ENCODE measurements at places on chromosomes 1 and 21. TPM values are rescaled to one million over a fixed set of nuclear protein-coding genes. Genes with fewer than 3 reads are reported as not detected.
A peak's percentile ranks its signal among the peaks of the same experiment; 100 is the strongest.

GRCh38 chr21:32570456-32570855 is 14.9 kb downstream of the TCP10L start:
- peaks cover 20% of the 10 kb centered on the region for H3K4me1 ChIP-seq
- DNase-seq, result no peak
- H3K27ac ChIP-seq, result no peak overlapping the region
- H3K27me3 ChIP-seq, result no peaks in the 10 kb centered on the region
- no peaks in the 10 kb centered on the region for H3K36me3 ChIP-seq

MROH9 gene
- total RNA-seq, result not detected

GRCh38 chr21:16570171-16570570 is 840.4 kb downstream of the USP25 start:
- no peaks in the 10 kb centered on the region for H3K36me3 ChIP-seq
- H3K4me1 ChIP-seq, result peaks cover 21% of the 10 kb centered on the region
- H3K27me3 ChIP-seq, result no peaks in the 10 kb centered on the region
- H3K27ac ChIP-seq, result peak overlapping the region; percentile 63
- peak; percentile 16 for DNase-seq

DNA sequence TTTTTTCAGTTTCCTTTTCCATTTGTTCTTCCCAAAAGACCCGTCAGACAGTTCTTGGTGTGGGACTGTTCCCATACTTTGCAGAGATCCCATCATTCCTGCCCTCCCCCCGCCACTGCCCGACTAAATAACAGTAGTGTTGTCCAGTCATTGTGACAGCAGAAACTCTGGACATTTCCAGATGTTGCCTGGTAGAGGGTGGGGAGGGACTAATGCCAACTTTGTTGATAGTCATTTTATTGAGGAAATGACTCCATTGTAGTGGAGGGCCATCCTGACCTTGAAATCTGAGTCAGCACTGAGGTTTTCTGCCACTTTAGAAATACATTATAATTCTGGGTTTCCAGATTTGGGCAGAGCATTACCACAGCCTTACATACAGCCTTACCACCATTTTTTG is 85.4 kb downstream of the CEP350 start:
- no peak overlapping the region for H3K27ac ChIP-seq
- no peaks in the 10 kb centered on the region for H3K27me3 ChIP-seq
- H3K36me3 ChIP-seq, result peaks cover 70% of the 10 kb centered on the region
- H3K4me3 ChIP-seq, result no peak overlapping the region

OR2T2 gene
- not detected for total RNA-seq

NTMT2 gene
- not detected for total RNA-seq

LCE1D gene
- not detected for total RNA-seq
